ENCODE measurements at places on chromosomes 11 and 22.
A peak's percentile ranks its signal among the peaks of the same experiment; 100 is the strongest.

DNA sequence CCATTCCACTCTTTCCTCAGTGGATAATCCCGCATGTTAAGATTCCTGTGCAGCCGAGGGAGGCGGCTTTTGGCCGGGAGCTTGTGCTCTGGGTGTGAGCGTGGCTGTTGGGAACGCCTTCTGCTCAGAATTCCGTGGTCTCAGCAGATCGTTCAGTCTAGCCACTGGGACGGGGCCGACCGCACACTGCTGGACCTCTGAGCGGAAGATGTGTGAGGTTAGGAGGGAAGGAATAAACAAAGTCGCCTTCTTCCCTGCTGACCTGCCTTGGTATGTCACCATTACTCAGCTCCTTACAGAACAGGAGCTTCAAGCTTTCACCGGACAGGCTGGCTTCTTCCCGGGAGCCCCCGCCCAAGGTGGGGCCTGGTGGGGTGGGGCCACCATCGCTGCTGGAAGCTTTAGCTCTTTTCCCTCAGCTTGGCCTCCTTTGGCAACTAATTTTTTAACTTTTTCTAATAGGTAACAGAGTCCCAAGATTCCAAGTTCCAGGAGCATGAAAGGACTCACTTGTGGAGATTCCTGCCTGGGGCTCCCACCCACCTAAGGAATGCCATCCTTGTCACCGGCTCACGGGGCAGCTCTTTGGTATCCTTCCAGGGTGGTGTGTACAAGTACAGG is 22.5 kb upstream of the SEPTIN5 start:
- no peak for DNase-seq

GRCh38 chr22:32348031-32348611 is 9.5 kb upstream of the RFPL3 start:
- DNase-seq: no peak

GRCh38 chr22:42202669-42203068 is 67.8 kb downstream of the TCF20 start:
- DNase-seq: peak; percentile 68

- no peak for DNase-seq
Observed at GRCh38 chr11:123742031-123742723, 717 bp upstream of the ZNF202 start.

DNA sequence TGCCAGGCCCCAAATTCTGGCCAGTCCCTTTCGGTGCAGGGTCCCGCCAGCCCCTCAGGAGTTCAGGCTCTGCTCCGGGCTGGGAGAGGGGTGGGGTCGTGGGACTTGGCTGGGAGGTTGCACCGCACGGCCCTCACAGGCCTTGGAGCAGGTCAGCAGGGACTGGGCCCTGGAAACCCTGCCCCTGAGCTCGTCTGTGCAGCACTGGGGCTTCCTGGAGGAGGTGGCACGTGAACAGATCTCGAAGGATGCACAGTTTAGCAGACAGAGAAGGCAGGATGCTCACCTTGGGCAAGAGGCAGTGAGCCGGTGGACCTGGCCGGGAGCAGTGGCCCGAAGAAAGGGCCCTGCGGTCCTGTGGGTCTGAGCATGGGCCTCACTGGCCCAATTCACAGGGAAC is 70.0 kb downstream of the WNT7B start:
- no peak for DNase-seq

DNA sequence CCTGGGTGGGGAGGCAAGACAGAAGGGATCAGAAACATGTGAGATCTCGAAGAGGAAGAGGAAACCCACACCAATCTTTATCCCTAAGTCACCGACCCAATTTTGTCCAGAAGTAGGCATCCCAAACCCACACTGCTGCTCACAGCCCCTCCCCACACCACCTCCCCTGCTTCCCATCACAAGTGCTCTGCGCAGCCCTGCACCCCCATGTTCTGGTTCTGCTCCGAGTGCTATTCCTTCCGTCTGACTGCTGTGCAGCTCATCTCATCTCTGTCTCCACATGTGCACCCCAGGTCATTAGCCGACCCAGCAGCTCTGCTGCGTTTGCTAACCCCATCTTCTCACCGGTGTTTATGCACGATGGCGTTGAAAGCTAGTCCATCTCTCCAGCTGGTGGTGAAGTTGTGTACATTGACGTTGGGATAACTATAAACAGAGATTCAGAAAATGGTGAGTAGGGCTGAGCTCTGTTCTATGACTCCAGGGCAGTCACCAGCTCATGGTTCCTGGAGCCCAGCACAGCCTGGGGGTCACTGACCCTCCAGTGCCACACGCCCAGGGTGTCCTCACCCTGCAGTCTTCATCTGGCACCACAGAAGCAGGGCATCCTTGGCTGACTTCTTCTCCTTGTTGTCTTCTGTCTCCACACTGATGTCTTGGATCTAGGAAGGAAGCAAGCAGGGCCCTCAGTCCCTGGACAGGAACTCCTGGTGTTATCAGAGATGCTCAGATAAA is 15.1 kb downstream of the SPTBN2 start:
- no peak for DNase-seq

GRCh38 chr22:22849640-22850610 is 37.7 kb upstream of the IGLL5 start:
- no peak for DNase-seq

DNA sequence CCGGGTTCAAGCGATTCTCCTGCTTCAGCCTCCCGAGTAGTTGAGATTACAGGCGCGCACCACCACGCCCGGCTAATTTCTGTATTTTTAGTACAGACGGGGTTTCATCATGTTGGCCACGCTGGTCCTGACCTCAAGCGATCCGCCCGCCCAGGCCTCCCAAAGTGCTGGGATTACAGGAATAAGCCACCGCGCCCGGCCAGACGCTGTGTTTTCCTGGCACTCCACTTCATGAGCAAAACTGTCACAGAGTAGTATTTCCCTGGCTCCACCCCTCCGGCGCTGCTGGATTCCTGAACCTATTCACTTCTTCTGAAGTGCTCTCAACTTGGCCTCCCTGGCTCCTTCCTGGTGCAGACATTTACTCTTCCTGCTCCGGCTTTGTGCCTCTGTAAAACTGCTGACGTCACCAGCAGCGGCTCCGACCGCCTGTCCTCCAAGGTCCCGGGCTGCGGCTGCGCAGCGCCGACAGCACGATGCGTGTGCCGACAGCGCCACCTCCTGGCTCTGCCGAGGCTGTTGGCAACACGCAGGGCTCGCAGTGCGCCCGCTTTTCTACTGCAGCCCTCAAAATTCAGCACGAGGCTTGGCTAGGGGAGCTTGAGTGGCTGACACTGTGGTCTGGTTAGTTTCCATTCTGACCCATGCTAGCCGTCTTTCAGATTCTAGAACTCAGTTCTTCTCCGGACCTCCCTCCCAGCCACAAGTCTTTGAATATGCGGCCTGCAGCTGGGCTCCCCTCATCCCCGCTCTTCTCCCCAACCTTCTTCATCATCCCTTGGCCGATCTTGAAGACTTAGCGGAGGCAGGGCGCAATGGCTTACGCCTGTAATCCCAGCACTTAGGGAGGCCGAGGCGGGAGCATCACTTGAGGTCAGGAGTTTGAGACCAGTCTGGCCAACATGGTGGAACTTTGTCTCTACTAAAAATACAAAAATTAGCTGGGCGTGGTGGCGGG is 36.6 kb downstream of the APOL3 start:
- DNase-seq: peak; percentile 91

GRCh38 chr11:110160016-110160415 is 66.8 kb downstream of the ZC3H12C start:
- no peak for DNase-seq

DNA sequence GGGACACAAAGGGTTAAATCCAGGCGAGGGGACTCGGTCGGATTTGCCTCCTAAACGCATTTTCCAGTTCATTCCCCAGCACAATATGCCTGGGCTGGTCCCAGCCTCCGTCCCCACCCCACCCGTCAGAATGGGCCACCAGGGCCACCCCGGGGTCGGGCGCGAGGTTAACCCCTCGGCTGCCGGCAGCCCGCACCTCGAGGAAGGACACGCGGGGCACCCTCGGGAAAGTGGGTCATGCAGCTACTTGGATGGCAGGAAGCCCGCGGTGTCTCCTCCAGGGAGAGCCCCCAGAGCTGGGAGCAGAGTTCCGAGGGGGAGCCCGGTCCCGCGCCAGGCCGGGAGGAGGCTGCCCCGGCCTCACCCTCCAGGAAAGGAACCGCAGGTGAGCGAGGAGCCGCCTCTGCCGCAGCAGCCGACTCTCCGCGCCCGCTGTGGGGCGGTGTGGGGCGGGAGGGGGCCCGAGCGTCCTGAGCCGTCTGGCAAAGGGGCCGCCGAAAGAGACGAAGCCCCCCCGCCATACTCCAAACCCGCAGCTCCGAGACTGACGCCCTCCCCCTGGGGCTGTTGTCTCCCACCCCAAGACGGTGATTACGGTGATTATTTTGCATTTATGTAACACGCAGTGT is 1.4 kb downstream of the NECTIN1 start:
- no peak for DNase-seq

- no peak for DNase-seq
Observed at GRCh38 chr11:110098645-110099044, 5.5 kb downstream of the ZC3H12C start.

DNA sequence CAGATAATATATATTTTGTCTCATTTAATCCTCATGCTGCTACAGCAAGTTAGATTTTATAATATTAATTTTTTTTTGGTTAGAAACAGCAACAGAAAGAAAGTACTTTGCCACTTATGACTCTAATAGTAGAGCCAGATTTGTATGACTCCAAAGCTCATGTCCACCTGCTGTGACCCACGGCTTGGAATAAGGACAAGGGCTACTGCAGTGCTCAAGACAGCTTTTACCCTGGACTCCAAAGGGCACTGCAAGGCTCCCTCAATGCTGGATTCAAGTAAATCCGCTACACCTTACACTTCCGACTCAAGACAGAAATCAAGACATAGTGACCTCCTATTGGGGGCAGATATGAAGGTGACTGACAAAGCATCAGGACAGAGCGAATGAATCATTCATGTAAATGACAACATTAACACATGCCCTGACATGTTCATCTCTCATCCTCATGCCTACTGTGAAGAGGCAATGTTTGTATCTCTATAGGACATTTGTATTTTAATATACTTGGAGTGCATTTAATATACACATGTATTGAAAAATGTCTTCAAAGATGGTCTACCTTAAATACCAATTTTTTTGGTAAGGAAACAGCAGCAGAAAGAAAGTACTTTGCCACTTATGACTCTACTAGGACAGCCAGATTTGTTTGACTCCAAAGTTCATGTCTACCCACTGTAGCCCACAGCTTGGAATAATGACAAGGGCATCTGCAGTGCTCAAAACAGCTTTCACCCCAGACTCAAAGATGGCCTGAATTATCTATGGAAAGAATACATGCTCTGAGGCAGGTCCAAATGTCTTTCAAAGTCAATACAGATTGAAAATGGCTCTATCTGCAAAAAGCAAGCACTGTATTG is 375.6 kb upstream of the CCDC90B start:
- no peak for DNase-seq

- no peak for DNase-seq
Observed at GRCh38 chr22:17910561-17911311, 113.6 kb downstream of the MICAL3 start.

DNA sequence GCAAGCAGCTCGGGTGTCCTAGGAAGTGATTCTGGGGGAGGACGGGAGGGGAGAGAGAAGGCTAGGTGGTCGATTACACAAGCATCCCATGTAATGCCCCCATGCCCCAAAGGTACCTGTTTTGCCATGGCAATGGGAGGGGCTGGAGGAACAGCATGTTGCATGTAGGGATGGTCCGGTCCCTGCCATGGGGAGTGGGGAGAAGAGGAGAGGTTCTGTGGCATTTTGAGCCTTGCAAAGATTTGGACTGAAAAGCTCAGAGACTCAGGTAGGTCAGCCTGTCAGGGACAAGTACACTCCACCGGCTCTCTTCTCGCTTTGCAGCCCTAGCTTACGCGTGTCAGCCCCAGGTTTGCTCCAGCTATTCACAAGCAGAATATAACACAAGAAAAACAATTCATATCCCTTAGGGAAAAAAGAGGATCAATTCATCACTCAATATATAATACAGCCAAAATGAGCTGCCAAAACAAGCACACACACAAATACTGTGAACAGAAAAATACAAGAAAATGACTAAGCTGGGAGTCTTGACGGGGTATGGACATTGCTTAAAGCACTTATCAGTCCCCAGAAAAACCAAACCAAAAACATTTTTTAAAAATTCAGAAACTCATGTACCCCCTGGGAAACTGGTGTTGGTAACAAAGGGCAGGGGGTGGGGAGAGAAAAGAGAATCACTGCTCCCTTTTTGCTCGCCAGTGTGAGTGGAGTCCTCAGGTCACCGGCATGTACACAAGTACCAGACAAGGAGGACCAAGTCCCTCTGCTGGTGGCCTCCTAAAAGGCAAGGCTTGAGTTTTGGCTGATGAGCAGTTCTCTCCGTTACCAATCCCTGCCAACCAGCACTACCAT is 21.6 kb downstream of the APOL5 start:
- DNase-seq: no peak

- DNase-seq: peak; percentile 74
Observed at GRCh38 chr22:20268279-20269012, at the start of gene RTN4R. RTN4R (minus strand) TSS chr22:20268318; CDS start chr22:20268092, 226 bp downstream.

GRCh38 chr11:19889531-19889930 is 176.9 kb downstream of the NAV2 start:
- no peak for DNase-seq

- DNase-seq: peak; percentile 97
Observed at GRCh38 chr11:72813740-72814285, 398 bp upstream of the ATG16L2 start.

DNA sequence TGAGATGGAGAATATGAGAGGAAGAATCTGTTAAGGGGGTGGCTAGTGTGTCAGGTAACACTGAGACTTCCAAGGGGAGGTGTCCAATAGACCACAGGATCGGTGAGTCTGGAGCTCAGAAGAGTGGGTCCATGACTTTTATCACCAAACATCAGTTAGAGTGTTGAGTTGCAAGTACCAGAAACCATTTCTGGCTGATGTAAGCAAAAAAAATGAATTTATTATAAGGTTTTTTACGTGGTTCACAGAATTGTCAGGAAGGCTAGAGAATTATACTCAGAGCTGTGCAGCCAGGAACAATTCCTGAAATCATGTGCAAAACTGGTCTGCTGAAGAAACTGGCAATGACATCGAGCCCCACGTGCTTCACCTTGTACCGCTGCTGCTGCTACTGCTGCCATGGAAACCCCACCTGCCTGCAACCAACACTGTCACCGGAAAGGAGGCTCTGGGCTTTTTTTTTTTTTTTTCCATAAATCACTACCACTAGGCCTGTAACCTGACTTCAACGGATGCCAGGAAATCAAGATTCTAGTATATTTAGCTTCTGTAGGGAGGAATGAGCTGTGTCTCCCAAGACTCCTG is 16.6 kb upstream of the STK33 start:
- DNase-seq: no peak

DNA sequence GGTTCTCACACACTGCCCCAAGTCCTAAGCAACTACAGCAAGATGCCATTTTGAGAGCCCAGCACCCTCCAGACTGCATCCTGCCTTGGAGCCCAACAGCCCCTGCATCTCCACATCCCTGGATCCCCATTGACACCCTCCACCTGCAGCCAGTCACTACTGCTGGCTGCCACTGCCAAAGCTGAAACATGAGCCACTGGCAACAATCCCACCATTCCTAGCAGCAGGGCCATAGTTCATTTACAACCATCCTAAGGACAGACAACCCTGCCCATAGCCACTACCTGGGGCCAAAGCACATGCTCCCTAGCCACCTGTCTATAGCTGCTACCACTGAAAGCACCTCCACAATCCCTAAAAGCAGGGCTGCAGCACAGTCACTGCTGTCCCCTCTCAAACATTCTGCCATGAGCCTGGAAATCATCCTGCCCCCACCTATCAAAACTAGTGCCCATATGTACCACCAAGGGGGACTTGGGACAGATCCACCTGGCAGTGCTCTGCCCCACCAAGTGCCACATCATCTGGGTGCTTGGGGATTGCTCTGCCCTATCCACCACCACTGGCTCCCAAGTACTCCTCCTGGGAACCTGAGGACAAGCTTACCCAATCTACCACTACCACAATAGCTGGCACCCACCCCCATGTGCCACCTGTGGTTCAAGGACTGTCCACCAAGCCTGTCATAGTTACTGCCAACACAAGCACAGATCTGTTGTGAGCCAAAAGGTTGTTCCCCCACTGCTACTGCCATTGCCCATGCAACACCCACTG is 138.8 kb upstream of the SOX6 start:
- DNase-seq: no peak

Data from stimulated activated effector memory CD8-positive, alpha-beta T cell treated with anti-CD3 and anti-CD28 coated beads, Interleukin-12 subunit alpha, Interleukin-12 subunit beta, amount 100 ng/mL, for 72 hours (primary cell).